ENCODE measurements at places on chromosomes 11 and 22.
A peak's percentile ranks its signal among the peaks of the same experiment; 100 is the strongest.

DNA sequence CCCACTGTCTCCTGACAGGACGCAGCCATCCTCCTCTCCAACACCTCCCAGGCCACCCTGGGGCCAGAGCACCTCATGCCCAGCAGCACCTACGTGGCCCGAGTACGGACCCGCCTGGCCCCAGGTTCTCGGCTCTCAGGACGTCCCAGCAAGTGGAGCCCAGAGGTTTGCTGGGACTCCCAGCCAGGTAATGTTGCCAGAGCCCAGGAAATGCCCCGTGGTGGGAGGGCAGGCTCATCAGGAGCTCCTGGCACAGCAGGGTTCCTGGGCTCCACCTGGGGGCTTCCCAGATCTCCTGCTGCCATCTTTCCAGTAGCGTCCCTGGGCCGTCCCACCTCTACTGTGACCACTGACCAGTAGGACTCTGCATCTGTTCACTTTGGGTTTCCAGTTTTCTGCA, 16.2 kb downstream of the CSF2RB start:
- DNase-seq, result no peak

- DNase-seq, result no peak
Measured at GRCh38 chr11:116733969-116734508, 38.7 kb downstream of the BUD13 start.

DNA sequence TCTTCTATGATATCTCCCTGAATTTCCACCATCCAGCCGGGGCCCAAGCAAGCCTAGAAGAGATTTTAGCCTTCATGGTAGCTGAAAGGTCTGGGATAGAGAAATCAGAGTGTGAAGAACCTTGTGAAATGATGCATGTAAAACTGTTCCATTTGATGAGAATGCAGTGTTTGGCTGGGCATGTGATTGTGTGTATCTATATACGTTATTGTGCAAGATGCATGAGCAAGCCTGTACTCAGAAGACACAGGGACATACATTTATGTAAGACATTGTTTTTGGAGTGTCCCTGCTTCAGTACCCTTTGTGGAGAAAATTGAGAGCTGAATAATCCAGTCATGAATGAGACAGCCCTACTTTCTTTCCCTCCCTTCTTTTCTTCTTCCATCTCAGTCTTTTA, 15.2 kb upstream of the OR52K2 start:
- no peak for DNase-seq

DNA sequence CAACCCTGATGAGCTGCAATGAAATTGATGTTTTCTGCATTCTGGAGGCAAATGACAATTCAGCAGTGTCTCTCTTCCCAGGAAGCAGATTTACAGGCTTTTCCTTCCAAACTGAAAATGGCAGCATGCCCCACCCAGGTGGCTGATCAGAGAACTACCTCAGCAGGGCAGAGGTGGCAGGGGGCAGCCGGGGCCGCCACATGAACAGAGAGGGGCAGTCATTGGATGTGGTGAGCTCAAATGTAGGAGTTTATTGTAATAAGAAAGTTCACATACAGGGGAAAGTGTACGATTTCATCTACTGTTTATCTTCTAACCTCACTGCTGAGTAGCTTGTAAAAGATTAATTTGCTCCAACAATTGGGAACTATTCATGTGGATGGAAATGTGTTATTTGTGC, 15.7 kb upstream of the PARVA start:
- no peak for DNase-seq

DNA sequence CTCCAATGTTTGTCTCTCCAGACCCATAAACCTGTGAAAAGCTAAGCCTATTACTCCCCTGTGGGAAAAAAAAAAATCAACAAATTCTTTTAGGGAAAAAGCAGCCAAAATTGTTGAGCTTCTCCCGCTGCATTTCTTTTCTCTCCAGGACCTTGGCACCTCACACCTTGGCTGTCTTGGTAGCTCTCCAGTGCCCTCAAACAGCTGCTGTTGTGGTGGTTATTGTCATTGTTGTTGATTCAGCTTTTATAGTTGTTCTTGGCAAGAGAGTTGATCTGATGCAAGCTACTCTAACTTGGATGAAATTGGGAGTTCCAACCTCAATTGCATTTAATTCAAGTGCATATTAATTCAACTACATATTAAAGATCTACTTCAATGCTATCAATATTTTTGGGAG, 516.9 kb upstream of the LARGE1 start:
- DNase-seq, result no peak

- no peak for DNase-seq
Measured at GRCh38 chr11:92892802-92893684, 76.4 kb upstream of the MTNR1B start.

GRCh38 chr11:126007238-126007637, 55.4 kb downstream of the CDON start:
- DNase-seq, result no peak

GRCh38 chr11:102513869-102514268, 16.7 kb downstream of the MMP7 start:
- peak; percentile 8 for DNase-seq

DNA sequence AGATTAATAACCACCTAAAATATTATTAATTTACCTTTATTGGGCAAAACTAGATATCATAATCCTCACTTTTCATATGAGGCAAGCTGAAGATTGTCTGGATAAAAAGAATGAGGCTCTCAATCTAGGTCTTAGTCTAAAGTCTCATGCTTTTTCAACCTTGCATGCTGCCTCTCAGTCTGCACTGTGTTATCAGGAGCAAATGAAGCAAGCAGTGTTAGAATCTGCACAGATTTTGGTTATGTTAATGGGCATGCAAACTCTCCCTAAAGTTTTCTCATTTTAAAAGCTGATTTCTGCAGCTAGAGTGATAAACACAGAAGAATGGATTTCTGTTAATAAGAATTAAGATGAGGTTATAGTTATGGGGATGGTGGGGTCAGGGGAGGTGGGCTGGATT, 350.7 kb upstream of the C11orf87 start:
- DNase-seq, result no peak

DNA sequence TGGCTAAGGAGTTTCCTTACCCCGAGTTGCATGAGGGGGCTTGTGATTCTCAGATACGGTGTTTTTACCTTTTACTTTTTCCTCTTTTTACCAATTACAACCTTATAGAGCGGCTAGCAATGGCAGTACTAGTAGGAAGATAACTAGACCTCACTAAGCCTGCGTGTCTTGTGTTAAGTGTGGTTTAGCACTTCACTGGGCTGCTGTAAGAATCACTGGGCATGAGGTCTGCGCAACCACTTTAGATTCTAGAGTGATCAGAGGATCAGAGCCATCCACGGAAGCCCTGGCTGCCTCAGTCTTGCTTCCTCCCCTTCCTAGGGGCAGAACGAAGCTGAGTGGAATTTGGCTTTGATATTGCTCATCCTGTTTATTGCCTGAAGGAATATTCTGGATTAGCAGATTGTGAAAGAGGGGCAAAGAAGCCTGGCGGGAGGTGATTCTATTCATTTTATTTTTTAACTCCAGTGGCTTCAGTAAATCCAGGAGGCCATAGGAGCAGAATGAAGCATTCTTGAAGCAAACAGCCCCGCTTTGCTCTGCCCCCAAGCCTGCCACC, 88.5 kb downstream of the GRAMD1B start:
- DNase-seq, result no peak

GRCh38 chr22:28051787-28052356, 132.8 kb upstream of the PITPNB start:
- peak; percentile 87 for DNase-seq

- DNase-seq, result no peak
Measured at GRCh38 chr11:27812341-27812740, 112.1 kb upstream of the BDNF start.

- no peak for DNase-seq
Measured at GRCh38 chr11:80532633-80533232, 1091.9 kb upstream of the TENM4 start.

- DNase-seq, result no peak
Measured at GRCh38 chr22:50001388-50002231, 11.0 kb downstream of the IL17REL start.

GRCh38 chr11:10861047-10861446, 3.2 kb upstream of the ZBED5 start:
- DNase-seq, result no peak

- DNase-seq, result peak; percentile 75
Measured at GRCh38 chr22:32951807-32952153, 106.4 kb downstream of the SYN3 start.

GRCh38 chr11:134994431-134994830, 582.4 kb upstream of the B3GAT1 start:
- DNase-seq, result no peak

GRCh38 chr11:116893437-116893836, 56.0 kb upstream of the APOA1 start:
- no peak for DNase-seq

DNA sequence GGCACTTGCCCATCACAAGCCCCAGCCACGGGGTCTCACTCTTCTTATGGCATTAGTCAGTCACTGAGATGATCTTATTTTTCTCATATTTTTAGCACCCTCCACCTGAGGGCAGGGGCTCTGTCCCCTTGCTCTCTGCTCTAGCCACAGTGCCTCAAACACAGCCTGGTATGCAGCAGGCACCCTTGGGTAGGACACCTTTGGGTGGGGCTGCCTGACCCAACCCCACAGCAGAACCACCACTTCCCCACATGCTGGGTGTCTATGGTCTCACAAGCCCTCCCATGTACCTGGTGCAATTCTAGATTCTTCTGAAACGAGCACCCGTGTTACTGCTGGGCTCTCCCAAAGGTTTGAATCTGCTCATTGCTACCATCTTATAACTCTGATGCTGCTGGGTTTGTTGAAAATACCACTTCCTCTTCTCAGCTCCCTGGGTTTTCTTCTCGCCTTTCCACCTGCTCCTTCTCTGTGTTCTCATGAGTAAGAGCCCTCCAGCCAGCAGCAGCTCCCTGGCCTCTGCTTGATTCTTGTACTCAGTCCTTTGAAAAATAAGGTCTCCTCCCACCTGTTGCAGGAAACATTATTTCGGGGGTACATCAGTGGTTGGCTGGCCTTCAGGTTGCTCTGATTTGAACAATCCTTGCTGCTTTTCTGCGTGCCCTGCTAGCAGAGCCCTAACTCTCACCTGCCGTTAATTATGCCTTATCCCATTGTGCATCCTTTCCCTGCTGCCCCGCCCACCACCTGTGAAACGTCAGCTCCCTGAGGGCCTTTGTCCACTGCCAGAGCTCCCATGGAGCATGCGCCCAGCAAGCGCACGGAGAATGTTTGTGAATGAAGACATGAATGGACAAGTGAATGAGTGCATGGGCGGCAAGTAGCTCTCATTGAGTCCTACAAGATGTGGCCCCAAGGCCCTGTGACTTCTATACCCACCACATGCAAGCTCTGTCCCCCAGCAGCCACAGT, 1181.6 kb downstream of the TBC1D22A start:
- no peak for DNase-seq

DNA sequence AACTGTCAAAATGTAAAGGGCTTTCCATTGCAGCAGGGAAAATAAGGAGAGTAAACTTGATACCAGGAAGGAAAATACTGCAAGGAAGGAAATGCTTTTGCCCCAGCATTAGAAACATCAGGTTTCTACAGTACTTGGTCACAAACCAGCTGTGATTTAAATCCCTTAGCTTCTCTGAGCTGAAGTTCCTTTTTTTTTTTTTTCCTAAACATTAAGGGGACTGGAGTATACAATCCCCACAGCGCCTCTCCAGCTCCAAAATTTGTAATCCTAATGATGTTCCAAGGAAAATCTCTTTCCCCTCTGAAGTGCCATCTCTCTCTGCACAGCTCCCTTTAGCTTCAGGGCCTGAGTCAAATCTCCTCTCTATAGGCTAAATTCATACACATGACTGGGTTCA, 220.5 kb upstream of the PITPNB start:
- DNase-seq, result peak; percentile 22

- DNase-seq, result no peak
Measured at GRCh38 chr11:68688881-68689280, 4.5 kb downstream of the GAL start.

GRCh38 chr22:46024136-46024840, 47.3 kb upstream of the WNT7B start:
- no peak for DNase-seq

GRCh38 chr22:24011735-24012068, 598 bp downstream of the CABIN1 start:
- no peak for DNase-seq

- DNase-seq, result peak; percentile 57
Measured at GRCh38 chr11:95922536-95923438, 1.1 kb downstream of the MTMR2 start.

GRCh38 chr11:57735619-57736298, 5.5 kb upstream of the SELENOH start:
- no peak for DNase-seq

GRCh38 chr11:66233301-66233700, 35.1 kb upstream of the RAB1B start:
- no peak for DNase-seq

- peak; percentile 80 for DNase-seq
Measured at GRCh38 chr11:57426929-57427726, at the start of gene SLC43A3. Gene SLC43A3, minus strand, starts transcription at chr11:57427121. Its CDS starts 949 bp downstream, at chr11:57426172.

GRCh38 chr22:36212901-36213300, 11.3 kb upstream of the APOL4 start:
- DNase-seq, result no peak

- peak; percentile 98 for DNase-seq
Measured at GRCh38 chr11:117178210-117179034, at the start of gene SIDT2. Gene SIDT2, plus strand, starts transcription at chr11:117178743. Its CDS starts 521 bp downstream, at chr11:117179264.

- DNase-seq, result no peak
Measured at GRCh38 chr11:34449013-34449412, 10.3 kb downstream of the CAT start.

DNA sequence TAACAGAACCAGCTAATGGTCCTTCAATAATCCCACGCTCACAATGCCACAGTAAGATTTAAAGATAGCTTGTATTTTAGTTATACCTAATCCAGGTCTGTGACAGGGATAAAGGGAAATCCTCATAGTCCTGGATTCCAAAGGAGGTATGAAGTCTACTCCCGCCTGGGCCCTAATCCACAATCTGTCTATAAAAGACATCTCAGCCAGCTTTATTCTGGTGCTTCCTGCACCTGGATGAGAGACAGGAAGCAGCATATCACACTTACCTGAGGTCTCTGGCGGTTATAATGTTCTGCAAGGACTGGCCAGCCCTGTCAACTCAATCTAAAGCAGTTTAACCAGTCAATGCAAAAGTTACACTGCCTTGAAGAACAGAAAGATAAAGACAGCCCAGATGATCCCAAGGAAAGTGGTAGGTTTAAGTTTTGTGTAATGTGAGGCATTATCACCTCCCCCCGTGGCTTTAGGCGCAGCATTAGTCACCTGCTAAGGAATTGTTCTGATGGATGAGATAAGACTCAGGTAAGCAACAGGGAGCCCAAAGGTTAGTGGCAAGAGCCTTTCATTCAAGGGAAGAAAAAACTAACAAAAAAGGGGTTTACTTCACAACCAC, 57.6 kb downstream of the PLEKHA7 start:
- DNase-seq, result no peak

GRCh38 chr11:103862802-103863174, 173.7 kb upstream of the DDI1 start:
- no peak for DNase-seq

DNA sequence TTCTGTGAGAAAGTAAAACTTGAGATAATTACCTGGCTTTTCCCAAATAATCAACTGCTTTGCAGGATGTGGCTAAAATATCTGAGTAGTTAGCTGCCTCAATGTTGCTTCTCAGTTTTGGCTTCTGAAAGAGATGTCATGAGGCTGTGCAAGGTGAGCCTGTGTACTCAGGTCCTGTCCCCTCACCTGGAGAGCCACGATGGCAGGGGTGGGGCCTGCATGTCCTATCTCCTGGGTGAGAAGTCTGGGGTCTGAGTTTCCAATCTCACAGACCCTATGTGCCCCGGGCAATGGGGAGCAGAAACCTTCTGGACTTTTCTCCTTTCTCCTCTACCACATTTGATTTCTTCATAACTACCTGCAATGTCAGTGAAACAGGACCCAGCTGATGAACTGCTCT, 338.6 kb upstream of the B3GAT1 start:
- no peak for DNase-seq
